Stimulated activated CD8-positive, alpha-beta memory T cell treated with anti-CD3 and anti-CD28 coated beads, Interleukin-4, amount 100 ng/mL, for 48 hours (primary cell): ENCODE measurements at places on chromosomes 5 and 9.
A peak's percentile ranks its signal among the peaks of the same experiment; 100 is the strongest.

DNA sequence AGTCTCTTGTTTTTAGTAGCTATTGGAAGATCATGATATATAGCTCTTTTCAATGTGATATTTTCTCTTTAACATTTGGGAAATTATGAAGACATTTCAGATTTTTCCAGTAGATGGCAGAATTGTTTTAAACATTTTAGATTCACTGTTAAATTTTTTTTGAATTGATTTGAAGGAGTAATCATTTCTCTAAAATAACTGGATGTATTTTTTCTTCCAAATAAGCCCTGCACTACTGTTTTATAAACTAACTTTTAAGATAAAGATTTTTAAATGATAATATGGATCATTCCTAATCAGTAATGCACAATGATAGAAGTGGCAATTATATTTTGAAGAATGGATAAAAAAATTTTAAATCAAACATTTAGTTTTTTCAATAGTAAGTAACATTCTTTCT, 14.2 kb downstream of the NDUFAF2 start:
- DNase-seq, result no peak

- DNase-seq, result no peak
Observed at GRCh38 chr5:108093186-108093585, 288.7 kb downstream of the FBXL17 start.

- peak; percentile 41 for DNase-seq
Observed at GRCh38 chr5:18745042-18745987, 1111.1 kb downstream of the TAF11L14 start.

DNA sequence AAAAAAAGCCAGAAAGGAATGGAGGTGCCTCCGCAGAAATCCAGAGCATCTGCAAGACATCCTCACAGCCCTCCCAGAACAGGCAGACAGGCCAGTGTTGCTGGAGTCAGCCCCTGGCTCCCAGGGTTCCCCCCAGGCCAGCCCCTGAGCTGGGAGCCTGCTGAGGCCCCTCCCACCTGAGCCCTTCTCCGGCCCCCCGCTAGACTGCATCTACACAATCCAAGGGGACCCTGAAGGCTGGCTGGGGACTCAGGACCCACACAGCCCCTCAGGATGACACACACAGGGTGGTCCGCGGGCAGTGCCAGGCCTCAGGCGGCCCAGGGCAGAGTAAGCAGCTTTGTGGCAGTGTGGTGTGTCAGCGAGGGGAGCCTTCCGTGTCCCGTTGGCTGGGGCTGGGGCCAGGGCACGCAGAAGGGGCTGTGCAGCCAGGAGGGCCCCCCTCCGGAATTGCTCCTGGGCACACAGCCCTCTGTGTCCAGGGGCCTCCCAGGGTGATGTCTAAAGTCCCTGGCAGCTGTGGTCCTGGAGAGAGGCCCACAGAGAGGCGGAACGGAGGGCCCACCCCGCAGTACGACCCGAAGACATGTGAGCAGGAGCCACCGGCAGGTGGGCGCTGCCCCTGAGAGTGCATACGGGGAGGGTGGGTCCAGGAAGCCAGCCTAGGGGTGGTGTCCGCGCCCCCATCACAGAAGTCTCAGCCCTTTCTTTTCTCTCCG, 2.9 kb downstream of the TMEM250 start:
- DNase-seq, result no peak

DNA sequence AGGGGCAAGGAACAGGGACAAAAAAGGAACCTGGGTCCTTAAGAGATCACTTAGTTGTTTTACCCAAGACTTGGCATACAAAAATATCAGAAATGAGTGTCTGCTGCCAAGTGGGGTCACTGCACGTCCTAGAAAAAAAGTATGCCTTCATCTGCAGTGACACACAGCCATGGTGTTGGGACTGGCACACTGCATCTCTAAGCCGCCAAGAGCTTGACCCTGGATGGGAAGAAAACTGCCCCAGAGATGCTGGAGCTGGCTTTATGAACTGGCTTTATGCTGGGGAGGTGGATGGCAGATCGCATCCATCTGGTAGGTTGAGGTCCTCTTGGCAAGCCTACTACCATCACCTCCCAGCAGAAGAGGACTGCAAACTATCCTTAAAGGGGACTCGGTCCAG, 51.7 kb downstream of the IRF1 start:
- no peak for DNase-seq

- DNase-seq, result no peak
Observed at GRCh38 chr5:153660919-153661318, 170.4 kb downstream of the GRIA1 start.
